ENCODE measurements at places on chromosomes 4 and X.

DNA sequence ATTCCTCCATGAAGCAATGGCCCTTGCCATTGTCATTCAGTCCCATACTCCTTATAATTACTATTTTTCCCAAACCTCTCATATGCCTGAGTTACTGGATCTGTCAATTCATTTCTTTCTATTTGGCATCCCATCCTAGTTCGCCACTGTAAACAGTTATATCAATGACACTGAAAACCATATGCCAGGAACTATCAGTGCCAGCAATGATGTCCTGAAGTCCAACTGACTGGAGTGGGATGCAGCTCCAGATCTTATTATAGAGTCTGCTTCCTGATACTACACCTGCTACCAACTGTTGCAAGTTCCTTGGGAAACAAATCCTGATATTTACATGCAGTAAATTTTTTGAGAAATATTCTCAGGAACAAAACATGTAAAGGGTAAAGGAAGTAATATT is 27.0 kb upstream of the BANK1 start:
- DNase-seq = peak; percentile 79

DNA sequence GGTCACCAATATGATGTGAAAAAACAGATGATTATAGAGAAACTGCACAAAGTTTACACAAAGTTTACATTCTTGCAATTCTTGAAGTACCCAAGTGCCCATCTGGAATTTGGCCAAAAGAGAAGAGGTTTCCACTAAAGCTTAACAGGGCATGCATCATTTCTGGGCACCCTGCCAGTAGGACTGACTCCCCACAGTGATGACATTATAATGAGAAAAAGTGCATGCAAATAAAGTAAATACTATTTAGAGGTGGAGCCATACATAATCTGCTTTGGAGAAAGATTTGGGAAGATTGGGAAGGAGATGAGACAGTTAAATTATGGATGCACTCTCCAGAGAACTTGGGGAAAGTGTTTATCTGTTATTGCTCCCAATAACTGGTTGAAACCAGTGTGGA is 93.7 kb upstream of the TRPC3 start:
- peak; percentile 83 for DNase-seq

GRCh38 chr4:5785806-5786680 is 75.0 kb downstream of the EVC start:
- no peak for DNase-seq

DNA sequence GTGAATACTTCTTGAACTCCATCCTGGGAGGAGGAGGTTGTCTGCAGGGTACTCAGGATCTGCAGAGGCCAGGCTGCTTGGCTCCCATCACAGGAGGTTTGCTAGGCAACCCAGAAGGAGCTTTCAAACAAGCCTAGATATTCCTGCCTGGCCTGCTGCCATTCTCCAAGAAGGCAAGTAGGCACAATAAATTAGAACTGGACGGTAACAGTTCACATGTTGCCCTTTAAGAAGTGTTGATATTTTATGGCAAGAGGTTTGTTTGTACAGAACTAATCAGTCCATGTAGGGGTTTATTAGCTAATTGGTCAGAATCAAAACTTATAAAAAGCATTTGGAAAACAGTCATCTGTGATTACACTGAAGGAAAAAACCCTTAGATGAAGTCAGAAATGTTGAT is 39.3 kb downstream of the SYNPO2 start:
- peak; percentile 29 for DNase-seq

DNA sequence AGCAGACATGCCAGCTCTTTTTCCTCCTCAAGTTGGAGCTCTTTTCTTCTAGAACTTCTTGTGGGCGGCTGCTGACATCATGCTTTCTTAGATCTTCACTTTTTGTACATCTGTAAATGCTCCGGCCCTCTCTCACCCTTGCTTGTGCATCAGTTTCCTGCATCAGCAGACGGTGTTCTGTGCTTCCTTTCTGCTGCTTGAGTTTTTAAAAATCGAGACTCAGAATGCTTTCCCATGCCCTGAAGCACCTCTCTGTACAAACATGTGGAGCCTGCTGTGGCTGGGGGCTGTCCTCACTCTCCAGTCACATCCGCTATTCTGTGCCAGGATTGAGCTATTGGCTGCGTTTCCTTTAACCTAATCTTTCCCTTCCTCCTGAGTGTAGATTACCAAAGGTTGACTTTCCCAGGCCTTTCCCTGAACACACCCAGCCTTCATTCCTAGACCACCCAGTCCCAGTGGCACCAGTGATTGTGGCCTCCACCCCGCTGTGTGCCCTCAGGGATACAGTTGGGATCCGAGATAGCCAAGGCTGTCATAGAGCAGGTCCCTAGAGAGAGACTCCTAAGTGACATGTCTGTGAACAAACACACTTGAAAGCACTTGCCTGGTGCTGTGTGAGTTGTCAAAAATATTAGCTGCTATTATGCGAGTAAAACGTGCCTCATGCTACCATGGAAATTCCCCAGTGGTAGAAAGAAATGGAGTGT is 41.9 kb downstream of the TNIP2 start:
- DNase-seq = no peak

- DNase-seq = no peak
Measured at GRCh38 chrX:71996826-71997225, 86.2 kb downstream of the NHSL2 start.

- DNase-seq = peak; percentile 25
Measured at GRCh38 chr4:150315691-150316090, 237.4 kb downstream of the DCLK2 start.

DNA sequence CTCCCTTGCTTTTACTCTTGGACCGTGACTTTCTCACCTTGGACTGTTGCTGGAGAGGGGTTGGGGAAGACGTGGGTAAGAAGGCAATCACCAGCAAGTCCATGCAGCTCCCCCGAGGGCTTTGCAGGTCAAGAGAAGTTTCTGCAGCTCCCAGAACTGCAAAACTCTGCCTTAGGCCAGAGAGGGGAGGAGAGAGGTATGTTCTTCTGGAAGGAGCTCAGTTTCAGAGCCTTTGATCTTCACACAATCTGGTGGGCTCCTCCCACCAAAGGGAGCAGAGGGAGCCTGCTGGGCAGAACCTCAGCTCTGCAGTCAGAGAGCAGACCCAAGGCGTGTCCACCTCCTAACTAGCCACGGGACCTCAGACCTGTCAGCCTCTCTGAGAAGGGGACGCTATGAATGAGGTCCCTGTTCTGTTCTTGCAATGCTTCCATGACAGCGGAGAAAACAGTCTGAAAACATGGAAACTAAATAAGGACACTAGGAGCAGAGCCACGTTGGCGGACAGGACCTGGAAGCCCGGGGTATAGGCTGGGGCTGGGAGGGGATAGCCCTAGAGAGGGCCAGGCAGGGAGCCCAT is 92.8 kb downstream of the EVC2 start:
- no peak for DNase-seq

GRCh38 chr4:5532100-5532499 is 176.3 kb downstream of the EVC2 start:
- no peak for DNase-seq

GRCh38 chrX:133958997-133959688 is 26.3 kb downstream of the GPC3 start:
- DNase-seq = no peak

GRCh38 chr4:181646864-181647263 is 596.3 kb upstream of the TENM3 start:
- DNase-seq = no peak

DNA sequence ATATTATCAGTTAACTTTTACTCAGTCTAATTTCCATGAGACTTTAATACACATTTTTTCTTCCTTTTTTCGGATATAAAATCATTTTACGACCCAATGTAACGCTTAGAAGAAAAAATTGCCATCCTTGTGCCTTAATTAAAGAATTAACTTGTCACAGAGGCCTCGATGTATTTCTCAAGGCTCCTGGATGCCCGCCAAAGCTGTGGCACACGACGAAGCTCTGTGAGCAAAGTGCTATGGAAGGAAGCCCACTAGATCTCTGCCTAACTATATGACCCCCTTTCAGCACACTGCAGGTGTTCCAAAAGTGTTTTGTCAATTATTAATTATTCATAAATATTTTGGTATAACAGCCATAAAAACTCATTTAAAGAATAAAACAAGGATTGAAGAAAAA is 54.4 kb downstream of the TAPT1 start:
- DNase-seq = no peak

- DNase-seq = no peak
Measured at GRCh38 chr4:20196476-20196875, 55.2 kb upstream of the SLIT2 start.

DNA sequence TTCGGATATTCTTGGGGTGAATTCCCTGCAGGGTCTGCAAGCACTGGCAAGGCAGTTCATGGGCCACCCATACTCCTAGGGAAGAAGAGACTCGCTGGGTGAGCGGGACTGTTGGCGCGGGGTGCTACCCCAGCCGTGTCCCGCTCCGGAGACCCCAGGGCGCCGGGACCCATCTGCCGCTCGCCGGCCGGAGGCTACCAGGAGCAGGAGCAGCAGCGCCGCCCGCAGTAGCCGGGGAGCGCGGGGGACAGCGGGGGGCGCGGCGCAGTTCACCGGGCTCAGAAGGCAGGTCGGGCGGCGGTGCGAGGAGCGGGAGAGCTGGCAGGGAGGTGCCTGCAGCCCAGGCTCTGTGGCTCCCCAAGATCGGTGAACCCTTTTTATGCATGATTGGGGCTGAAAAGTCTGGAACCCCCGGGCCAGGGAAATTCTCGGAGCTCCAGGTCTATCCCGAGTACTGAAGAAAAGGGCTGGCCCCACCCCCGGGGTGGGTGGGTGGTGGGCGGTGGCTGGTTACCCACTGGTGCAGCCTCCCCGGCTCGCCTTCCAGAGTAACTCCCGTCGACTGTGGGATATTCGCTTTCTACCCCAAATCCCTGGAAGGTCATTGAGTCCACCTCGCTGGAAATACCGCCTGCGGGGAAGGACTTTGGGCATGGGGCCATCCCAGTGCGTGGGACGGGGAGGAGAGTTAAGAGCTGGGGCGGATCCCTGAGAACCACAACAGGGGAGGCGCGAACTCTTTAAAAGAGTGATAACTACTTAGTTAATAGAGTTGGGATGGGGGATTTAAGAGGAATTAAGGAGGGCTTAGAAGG is 37.6 kb downstream of the PF4 start:
- no peak for DNase-seq

- DNase-seq = no peak
Measured at GRCh38 chr4:108466936-108467902, 153.2 kb upstream of the RPL34 start.

DNA sequence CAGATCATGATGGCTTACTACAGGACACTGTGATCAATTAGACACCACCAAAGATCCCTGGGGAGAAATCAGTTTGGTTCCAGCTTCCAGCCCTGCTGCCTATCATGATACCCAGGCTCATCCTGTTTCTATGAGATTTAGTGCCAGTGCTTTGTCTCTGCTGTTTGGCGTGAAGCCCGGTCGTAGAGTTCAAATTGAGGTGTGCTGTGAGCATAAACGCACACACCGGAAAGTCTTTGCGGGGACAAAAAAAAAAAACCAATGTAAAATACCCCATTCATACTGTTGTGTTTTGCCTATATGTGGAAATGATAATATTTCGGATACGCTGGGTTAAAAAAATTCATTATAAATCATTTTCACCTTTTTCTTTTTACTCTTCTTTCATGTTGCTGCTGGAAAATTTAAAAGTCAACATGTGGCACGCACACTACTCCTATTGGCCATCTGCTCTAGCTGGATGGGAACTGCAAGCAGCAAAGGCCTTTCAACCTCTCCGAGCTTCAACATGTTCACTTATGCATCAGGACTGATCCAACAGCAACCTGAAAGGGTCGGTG is 607 bp upstream of the DKC1 start:
- DNase-seq = no peak

- DNase-seq = no peak
Measured at GRCh38 chr4:107255114-107255513, 219.0 kb upstream of the DKK2 start.

DNA sequence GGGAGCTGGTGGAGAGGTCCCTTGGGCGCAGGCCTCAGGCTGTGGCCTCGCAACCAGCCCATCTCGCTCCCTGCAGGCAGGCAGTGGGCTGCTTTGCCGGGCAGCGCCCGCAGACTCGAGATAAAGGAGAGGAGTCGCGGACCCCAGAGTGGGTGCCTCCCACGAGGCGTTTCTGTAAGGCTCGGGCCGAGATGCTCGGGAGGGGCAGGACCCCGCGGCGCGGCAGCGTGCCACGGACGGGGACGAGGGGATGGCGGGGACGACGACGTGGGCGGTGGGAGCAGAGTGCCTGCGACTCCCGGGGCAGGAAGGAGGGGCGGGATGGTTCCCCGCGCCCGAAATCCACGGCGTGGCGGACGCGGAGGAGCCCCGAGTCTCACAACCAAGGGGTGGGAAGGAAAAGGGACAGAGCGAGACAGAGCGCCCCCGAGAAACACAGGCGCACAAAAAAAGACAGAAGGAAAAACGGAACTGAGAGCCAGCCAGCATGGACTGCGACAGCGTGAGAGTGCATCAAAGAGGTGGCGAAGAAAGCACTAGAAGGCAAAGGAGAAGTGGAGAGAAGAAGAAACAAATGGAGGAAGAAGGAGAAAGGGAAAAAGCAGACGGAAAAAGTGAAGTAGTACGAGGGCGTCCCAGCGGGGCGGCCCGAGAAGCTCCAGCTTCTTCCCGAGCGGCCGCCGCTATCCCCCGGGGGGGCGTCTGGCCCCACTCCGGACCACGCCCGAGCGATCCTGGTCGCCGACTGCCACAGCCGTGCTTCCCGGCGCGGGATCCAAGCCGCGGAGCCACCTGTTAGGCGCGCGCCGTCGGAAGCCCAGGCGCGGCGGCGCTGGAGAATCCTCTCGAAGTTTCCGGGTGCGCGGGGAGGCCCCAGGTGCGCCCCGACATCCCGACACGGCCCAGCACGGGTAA is 1.5 kb downstream of the BEND4 start:
- DNase-seq = no peak

- no peak for DNase-seq
Measured at GRCh38 chr4:186345184-186345583, 79.2 kb downstream of the F11 start.

GRCh38 chr4:139525414-139525813 is 30.6 kb downstream of the SETD7 start:
- DNase-seq = no peak

DNA sequence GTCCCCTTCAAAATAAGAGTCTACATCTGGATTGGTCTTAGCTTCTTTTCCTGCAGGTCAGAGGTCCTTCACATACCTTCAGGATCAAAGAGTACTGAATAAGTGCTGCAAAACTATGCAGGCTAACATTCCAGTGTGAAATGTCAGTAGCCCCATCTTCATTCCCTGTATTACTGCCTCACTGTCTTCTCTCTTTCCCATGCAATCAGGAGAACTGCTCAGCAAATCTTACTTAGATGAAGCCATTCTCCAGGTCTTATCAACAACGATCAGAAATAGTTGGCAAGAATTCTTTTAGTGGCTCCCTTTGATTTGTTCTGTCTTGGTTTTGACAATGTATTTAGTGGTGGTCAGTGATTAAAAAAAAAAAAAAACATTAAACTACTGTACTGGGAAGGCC is 26.0 kb upstream of the IQCM start:
- DNase-seq = no peak

DNA sequence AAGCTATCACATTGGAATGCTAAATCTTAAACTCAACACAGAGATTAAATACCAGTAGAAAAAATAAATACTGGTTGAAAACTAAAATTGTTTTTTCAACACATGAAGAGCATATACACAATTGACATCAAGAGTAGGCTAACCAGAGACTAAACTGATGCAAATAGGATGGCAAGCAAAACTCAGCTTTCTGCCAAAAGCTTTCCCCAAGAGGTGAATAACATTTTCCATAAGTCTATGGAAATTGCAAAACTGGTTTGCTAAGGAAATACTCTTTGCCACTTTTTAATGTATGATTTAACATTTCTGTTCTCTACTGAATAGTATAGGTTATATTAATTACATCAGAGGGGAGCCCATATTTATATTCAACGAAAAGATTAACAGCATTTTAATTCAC is 23.8 kb downstream of the IQCM start:
- no peak for DNase-seq

- DNase-seq = no peak
Measured at GRCh38 chr4:112146502-112146813, 1.2 kb downstream of the FAM241A start.

GRCh38 chr4:72569719-72570235 is 756 bp upstream of the ADAMTS3 start:
- DNase-seq = no peak

Data from NCI-H446 (cell line).